ENCODE measurements at places on chromosomes 3 and 15. TPM values are rescaled to one million over a fixed set of nuclear protein-coding genes. Genes with fewer than 3 reads are reported as not detected.

Gene GOLGA8O
- not detected for total RNA-seq

Gene SCN11A
- total RNA-seq = under 0.01 TPM

Gene CACNA2D2
- not detected for total RNA-seq

Gene GOLGA8A
- total RNA-seq = 12.0 TPM

Gene TOMM70
- total RNA-seq = 59.5 TPM

Gene IGDCC3
- total RNA-seq = not detected

Gene SLC9A9
- 8.9 TPM for total RNA-seq

Gene NAA80
- total RNA-seq = 2.9 TPM

Gene UNC45A
- 92.3 TPM for total RNA-seq

Gene MYO5C
- 10.6 TPM for total RNA-seq

Gene SPTSSB
- total RNA-seq = 0.64 TPM

Gene SAMMSON
- total RNA-seq = not detected

Gene RPP14
- total RNA-seq = 20.6 TPM

Gene CLRN1
- total RNA-seq = not detected

Gene GP9
- not detected for total RNA-seq

Gene GLCE
- 11.6 TPM for total RNA-seq

Gene TIGIT
- total RNA-seq = not detected

Gene ABHD6
- 9.9 TPM for total RNA-seq

Gene ROBO2
- 4.0 TPM for total RNA-seq

Gene NRG4
- 0.85 TPM for total RNA-seq

Gene TRPM7
- 59.5 TPM for total RNA-seq
